ENCODE measurements at places on chromosomes 11 and 22.

- peak; percentile 45 for DNase-seq
Observed at GRCh38 chr11:130431331-130431773, 2.9 kb upstream of the ADAMTS8 start.

GRCh38 chr22:44305455-44305854 is 7.3 kb downstream of the SHISAL1 start:
- no peak for DNase-seq

- no peak for DNase-seq
Observed at GRCh38 chr11:32426819-32427615, 8.3 kb downstream of the WT1 start.

DNA sequence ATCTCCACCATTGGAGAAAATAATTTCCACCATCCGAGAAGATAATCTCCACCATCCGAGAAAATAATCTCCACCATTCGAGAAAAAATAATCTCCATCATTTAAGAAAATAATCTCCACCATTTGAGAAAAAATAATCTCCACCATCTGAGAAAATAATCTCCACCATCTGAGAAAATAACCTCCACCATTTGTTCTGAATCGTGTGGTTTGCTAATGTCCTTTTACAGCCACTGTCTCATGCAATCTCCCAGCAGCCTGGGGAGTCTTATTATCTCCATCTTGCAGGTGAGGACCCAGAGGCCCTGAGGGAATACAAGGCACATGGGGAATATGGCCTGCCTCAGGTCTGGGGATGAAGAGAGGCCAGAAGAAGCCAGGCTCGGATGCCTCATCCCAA is 54.1 kb upstream of the TCF20 start:
- DNase-seq, result no peak

GRCh38 chr11:117037279-117037974 is 60.8 kb downstream of the SIK3 start:
- DNase-seq, result no peak

DNA sequence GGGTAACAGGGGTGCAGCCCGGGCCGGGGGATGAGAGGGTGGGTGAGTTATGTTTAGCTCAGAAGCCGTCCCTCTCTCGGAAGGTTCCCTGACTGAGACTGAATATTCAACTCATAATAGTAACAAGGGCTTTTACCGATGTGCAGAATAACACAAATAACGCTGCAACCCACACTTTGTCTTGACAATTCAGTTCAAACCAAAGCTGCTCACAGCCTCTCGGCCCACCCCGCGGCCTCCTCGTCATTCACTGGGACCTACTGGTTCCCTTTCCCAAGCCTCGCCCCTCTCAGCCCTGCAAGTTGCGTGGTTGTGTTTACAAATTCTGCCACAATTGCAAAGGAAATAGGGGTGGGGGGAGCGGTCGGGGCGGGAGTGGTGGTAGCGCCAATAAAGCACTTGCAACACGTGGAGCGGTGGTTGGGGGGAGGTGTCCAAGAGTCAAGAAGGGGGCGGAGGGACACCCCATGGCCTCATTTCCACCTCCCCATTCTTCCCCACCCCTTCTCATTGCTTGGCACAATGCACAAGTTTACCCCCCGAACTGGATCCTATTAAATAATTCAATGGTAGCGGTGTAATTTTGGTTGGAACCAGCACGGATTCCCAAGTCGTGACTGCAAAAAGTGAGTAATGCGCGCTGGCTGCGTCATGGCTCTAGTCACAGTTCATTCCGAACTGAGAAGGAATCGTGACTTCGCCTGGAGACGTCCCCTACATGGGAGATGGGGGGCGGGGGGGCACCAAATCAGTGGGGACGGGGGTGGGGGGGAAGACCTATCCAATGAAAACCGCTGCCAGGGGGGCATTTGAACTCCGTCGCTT is 102.0 kb upstream of the HSD17B12 start:
- no peak for DNase-seq

- no peak for DNase-seq
Observed at GRCh38 chr22:47398491-47398890, 636.0 kb downstream of the TBC1D22A start.

DNA sequence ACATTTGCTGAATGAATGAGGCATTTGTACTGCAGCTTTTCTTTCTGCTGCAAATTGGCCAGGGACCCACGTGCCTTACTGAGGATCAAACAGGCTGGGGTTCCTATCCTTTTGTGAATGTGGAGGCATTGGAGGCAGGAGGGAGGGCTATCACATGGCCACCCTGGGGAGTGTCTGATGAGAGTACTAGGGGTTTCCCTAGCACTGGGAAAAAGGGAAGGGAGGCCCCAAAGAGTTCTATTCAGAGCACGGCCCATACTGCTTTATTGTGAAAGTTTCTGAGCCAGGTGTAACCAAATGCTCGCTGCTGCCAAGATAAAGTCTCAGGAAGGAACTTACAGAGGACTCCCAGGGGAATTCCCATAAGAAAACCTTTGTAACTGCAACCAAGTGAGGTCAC is 78.4 kb upstream of the ANO1 start:
- no peak for DNase-seq

- DNase-seq, result no peak
Observed at GRCh38 chr11:100761841-100762240, 74.8 kb downstream of the ARHGAP42 start.

DNA sequence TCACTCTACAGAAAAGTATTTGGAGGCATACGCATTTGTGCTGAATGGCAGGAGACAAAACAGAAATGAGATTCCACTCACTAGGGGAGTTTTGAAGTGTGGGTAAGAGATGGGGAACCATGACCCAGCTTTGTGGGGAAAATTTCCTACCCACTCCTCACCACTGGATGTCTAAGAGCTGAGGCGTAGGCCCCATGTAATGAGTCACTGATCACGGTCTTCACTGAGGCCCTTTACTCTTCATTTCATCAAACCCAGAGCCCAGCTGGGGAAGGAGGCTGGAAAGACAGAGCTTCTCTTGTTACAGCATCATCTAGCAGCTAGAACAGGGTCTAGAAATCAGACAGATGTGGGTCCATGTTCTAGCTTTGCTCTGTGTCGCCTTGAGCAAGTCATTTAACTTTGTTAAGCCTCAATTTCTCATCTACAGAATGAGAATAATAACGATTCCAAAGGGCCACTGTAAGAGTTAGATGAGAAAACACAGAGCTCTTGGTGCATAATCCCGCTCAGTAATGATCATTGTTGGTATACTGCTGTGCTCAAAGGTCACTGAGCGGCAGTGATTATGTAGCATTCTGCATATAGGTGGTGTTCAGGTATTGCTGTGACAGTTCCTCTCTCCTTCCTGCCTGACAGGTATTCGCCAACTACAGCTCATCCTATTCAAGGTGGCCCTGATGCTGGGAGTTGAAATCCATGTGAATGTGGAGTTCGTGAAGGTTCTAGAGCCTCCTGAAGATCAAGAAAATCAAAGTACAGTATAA is 97.2 kb downstream of the MICAL2 start:
- DNase-seq, result no peak

DNA sequence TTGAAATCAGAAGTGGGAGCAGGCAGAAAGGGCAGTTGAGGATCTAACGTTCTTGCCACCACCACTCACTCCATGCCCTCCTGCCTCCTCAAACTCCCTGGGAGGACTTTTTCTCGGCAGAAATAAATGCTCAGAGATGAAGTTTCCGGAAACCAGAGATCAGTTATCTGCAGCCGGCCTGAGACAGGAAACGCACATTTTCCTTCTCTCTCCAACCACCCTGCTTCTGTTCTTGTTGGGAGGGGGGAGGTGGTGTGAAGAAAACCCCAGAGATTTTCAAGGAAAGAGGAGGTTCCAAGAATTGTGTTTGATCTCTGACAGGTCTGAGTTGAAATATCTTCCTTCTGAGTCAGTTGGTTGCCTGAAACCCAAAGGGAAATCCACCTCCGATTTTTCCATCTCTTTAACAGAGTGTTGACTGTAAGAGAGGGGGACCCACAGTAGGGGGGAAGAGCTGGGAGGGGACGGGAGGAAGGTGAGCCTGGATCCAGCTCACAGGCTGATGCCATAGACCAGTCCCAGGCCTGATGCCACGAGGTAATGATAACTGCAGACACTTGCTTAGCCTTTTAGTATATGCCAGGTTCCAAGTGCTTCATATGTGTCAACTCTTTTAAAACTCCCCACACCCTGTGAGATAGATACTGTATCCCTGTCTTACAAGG is 100.8 kb downstream of the TRAF6 start:
- DNase-seq, result no peak

DNA sequence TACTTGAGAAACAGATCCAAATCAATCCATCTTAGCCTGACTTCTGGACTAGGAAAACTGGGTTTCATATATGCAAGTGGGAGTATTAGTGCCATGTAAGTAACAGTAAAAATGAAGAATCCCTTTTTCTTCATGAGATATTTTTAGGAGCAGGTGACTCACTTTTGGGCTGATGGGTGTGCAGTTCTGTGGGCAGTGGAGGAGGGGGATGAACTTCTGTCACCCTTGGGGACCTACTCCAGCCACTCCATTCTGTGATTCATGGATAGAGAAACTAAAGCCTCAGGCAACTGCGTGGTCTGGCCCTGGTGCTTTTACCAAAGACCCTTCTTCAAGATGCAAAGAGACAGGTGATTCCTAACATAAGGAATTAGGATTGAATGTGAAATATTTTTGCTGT is 208.6 kb upstream of the NARS2 start:
- no peak for DNase-seq

DNA sequence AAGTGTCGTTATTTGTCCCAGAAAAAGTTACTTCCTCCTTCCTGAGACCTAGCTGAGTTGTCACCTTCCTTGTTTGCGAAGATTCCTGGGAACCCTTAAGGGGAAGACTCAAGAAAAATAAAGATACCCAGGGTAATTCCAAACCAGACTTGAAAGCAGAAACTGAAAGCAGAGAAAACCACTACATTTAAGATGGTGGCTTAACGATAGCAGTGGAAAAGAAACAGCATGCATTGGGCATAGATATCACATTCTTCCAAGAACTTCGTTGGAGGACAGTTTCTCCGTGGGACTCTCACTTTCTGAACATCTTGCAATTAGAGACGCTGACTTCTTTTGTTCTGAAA is 89.1 kb downstream of the FAM76B start:
- DNase-seq, result no peak

DNA sequence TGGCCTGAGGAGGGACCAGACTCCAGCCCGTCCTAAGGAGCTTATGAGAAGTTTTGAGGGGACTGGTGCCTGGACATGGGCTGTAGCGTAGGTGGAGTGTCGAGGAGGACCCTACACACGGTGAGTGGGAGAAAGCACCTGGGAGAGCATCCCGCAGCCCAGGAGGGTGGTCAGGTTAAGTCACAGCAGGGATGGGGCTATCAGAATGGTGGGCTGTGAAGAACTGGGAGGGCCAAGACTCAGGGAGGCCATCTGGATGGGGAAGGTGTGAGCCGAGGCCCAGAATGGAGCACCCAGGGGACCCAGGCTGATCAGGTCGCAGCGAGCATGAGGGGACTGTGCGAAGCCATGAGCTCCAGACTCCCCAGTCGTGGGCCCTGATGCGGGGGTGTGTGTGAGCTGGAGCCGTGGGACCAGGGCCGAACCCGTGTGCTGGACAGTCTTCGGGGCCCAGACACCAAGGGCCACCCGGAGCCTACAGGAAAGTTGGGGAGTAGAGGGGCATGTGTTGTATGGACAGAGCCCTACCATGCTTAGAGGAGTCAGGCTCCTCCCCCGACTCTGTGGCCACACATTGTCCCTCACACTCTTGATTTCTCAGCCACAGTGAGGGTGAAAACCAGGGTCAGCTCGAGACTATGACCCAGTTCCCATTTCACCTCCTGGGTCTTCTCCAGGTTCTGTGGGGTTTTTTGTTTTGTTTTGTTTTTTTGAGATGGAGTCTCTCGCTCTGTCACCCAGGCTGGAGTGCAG is 54.3 kb downstream of the BCR start:
- no peak for DNase-seq

DNA sequence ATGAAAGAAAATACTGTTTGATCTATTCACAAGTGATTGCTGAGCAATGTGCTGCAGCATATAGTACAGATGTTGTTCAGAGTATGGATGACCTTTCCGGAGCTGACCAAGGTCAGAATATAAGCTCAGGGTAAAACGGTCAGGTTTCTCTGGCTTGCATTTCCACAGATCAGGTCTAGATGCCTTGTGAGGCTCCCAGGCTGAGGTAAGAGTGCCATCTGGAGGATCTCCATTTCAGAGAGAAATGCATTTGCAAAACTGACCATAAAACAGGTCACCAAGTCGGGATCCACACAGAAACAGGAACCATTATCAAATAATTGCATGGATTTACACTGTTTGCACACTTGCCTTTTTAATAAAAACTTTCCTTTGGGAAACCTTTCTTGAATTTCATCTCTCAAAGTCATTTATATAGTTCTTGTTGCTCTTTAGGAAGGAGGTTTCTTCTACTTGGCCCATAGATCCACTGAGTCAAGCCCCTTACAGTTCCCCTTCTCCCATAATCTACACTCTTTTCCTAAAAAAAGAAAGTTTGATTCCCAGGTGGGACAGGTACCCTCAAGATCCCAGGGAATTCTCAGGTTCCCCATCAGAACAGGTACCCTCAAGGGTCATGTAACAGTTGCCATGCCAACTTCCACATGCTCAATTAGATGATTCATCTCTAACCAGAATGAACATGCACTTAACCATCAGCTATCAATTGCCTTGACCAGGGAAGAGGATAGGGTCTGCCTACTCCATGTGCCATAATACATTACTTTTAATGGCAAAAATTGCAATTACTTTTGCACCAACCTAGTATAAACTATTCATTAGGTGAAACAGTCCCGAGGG is 25.0 kb upstream of the TMPRSS5 start:
- no peak for DNase-seq

GRCh38 chr22:47034905-47035419 is 272.5 kb downstream of the TBC1D22A start:
- no peak for DNase-seq

GRCh38 chr11:121648306-121648705 is 195.5 kb upstream of the SORL1-AS1 start:
- no peak for DNase-seq

DNA sequence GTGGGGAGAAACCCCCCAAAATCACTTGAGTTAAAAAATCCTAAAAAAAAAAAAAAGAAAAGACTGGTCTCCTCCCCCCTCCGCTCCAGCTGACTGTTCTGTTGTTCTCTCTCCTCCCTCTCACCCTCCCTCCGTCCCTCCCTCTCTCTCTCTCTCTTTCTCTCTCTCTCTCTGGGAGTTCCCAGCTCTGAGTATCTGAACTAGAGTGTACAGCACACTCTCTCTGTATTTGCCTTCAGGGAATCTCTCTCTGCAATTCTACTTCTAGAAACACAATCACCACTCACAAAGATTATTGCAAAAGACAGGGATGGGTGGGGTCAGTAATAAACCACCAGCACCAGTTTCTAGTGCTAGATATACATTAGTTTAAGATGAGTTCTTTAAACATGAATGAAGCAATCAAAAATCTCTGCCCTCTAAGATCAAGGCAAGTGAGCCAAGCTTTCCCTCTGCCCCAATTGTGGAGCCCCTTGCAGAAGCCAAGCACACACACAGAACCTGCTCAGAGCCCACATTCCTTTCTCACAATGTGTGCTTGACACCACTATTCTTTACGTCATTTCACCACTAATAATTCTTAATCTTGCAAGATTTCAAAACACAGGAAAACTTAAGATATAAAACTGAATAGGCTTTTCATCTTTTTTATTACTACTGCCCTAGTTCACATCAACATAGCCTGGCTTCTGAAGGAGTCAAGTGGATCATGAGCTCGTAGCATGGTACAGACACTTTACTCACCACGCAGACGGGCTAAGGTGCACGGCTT is 133.5 kb downstream of the RBFOX2 start:
- DNase-seq, result no peak

GRCh38 chr11:132751516-132752250 is 780.6 kb downstream of the OPCML start:
- DNase-seq, result no peak
